ENCODE measurements at places on chromosomes 13 and 19.

DNA sequence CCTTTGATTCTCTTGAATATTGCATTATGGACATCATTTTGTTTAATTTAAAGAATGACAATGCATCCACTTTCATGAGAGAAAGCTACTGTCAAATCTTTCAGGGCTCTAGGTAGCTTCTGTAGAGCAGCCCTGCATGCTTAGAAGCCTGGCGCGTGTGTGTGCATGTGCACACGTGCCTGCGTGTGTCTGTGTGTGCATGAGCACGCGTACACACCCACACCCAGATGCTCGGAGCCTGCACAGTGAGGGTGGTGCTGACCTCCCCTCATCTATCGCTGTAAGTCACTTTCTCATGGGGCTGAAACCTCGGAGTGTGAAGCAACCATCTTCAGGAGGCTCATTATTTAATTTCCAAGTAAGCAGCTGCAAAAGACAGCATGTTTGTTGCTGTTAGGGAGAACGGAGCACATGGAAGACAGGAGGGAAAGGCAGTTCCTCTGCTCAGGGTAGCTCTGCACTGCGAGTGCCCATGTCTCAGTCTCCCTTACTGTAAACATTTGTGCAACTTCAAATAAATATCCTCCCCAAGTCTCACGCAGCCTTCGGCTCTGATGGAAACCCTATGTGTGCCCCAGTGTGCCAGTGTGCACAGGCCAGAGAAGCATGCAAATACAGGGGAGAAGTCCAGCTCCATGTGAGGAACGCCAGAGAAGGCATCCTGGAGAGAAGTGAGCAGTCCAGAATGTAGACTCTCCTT lies 22.8 kb downstream of the TSHZ3 start:
- DNase-seq, result no peak

GRCh38 chr13:100680131-100680530 lies 5.5 kb upstream of the TMTC4 start:
- DNase-seq, result no peak

- no peak for DNase-seq
These were observed 17.2 kb upstream of the SLITRK6 start for GRCh38 chr13:85816413-85816812.

DNA sequence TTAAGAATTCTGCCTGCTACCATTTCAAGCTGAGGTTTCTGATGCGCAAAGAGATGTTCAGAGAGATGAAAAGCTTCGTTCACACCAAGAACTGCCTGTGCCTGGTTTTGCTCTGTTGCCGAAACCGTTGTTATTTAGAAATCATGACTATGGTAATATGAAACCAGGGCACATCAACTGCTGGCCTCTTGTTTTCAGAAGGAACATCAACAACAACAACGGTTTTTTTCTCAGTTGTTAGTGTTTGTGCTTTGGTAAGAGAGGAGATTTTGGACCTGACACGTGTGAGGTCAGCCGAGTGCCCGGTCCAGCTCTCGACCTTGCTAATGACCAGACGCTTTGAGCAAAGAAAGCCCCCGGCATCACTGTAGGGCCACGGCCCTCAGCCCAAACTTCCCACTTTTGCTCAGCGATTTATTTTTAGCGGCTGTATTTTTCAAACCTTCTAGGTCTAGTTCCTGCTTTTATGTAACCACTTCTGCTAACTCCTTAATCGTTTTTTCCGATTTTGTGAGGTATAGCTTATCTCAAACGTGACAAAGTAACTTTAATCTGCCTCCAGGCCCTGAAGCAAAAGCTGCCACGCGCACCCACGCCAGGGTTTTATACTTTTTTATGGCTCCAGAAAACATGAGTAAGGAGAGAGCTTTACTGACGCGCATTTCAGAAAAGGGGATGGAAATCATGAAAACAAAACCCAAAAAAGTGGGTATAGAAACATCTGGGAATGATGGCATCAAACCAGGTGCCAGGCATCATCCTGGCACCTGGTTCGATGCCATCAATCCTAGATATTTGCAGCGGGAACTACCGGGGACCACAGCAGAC lies 42.0 kb downstream of the KLF2 start:
- DNase-seq, result no peak

DNA sequence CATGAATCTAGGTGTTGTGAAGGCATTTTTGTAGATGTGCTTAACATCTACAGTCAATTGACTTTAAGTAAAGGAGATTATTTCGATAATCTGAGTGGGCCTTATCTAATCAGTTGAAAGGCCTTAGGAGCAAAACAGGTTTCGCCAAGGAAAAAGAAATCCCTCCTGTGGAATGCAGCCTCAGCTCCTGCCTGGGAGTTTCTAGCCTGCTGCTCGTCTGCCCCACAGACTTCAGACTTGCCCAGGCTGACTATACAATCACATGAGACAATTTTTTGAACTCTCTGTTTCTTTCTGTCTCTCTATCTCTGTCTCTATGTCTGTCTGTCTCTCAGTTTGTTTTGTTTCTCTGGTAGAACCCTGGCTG lies 312.5 kb downstream of the OLFM4 start:
- DNase-seq, result no peak

- no peak for DNase-seq
These were observed 17.2 kb upstream of the CRTC1 start for GRCh38 chr19:18666317-18666716.

DNA sequence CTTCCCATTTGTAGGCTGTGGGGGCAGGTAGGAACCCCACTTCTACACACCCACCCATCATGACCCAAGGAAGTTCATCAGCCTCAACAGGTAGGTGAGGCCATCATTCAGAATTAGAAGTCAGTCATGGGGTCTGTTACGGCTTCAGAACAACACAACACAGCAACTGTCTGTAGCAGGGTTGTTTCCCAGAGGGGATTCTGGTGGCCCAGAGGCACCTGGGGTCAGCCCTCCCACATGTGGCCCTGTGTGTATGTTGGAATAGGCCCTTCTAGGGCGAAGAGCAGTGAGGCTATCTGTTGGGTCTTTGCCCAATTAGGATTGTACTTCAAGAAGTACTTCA lies 3.4 kb downstream of the IGFLR1 start:
- DNase-seq, result no peak

GRCh38 chr13:103291798-103292572 lies 225.8 kb upstream of the SLC10A2 start:
- DNase-seq, result no peak

Measured in cortex of kidney (tissue), 1 donor.